ENCODE measurements at places on chromosomes 5 and 9. TPM values are rescaled to one million over a fixed set of nuclear protein-coding genes. Genes with fewer than 3 reads are reported as not detected.

- no peak for DNase-seq
Measured at GRCh38 chr9:136305804-136306203, 1.9 kb upstream of the CCDC187 start.

The BTNL8 gene
- total RNA-seq: 10.9 TPM

The GNA14 gene
- 10.4 TPM for total RNA-seq

The UNC13B gene
- total RNA-seq: 68.7 TPM

The ZDHHC11 gene
- total RNA-seq: 25.9 TPM

The MOB3B gene
- total RNA-seq: 20.1 TPM

DNA sequence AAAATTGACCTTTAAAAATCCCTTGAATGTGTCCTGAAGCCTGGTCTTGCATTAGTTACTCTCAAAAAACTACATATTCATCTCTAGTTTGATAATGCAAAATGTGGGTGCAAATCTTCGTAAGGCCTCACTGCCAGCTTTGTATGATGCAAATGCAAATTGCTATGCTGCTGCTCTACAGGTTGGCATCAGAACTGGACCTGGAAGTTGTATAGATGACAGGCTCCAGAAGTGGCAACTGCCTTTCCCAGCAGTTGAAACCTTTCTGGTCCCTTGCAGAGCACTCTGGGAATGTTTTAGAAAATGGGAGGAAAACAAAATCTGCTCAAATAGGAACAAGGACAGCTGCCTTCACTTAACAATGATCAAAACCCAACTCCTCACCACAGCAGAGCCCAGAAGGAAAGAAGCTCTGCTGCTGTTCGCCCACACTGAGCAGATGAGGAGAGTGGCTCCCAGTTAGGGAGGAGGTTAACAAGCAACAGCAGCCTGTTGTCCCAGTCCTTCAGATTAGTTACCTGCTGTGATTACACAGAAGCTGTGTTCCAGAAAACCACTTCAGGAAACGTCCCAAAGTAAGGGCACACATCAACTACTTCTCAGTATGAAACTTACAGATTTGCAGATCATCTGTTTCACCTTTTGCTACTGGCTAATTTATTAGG, 93.5 kb downstream of the PLPP1 start:
- DNase-seq: no peak

The GAPT gene
- total RNA-seq: 2.4 TPM

DNA sequence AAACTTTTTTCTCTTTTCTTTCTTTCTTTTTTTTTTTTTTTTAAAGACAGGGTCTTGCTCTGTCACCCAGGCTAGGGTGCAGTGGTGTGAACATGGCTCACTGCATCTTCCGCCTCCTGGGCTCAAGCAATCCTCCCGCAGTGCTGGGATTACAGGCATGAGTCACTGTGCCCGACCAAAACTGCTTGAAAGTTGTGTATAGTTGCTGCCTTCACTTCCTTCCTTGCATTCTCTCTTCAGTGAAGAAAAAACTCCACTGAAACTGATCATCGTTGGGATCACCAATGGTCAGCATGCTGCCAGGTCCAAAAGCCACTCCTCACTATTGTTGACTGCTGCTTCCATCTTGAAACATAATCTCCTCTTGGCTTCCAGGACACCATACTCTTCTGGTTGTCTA, 66.6 kb upstream of the CTNNA1 start:
- DNase-seq: no peak

The P4HA2 gene
- total RNA-seq: 18.7 TPM

The THBS4 gene
- total RNA-seq: 7.7 TPM

- peak; percentile 33 for DNase-seq
Measured at GRCh38 chr9:89277454-89277853, 33.5 kb upstream of the CKS2 start.

GRCh38 chr5:119554597-119554996, 74.8 kb upstream of the FAM170A start:
- no peak for DNase-seq

GRCh38 chr5:139403787-139404483, at the start of gene SPATA24:
SPATA24 (minus strand) TSS chr5:139404089; CDS start chr5:139404060, 29 bp downstream.
- peak; percentile 97 for DNase-seq

- DNase-seq: no peak
Measured at GRCh38 chr9:69250681-69251080, 74.3 kb upstream of the ENTREP1 start.

GRCh38 chr9:35229066-35229778, 67.4 kb downstream of the UNC13B start:
- DNase-seq: no peak

DNA sequence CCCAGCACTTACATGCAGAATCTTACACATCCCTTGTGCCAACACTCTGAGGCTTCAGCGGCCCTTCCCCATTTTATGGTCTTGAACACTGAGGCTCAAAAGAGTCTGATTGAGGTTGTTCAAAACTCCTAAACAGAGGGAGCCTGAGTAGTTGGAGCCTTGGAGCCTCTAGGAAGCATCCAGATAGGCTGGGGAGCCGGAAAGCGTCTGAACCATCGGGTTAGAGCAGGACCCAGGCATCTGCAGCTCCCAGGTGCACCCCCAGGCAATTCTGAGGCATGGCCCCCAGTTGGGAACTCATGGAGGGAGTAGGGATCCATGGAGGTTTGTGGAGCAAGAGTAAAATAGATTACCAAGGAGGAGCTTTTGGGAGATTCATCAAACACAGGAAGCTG, 3.8 kb downstream of the OLFML2A start:
- DNase-seq: no peak

DNA sequence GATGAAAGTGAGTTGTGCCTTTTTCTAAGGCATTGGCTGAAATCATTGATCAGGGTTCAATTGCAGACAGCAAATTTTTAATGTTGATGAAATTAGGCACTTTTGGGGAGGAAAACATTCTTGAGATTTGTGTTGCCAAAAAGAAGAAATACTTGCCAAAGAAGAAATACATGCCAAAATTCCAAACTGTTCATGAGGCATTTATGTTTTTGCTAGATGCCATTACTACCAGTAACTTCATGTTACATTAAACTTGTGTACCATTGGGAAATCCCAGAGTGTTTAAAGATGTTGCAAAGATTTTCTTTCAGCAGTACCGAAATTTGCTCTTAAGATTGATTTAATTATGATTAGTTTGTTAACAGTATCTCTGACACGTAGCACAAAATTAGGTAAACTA, 7.0 kb downstream of the XRCC4 start:
- no peak for DNase-seq

DNA sequence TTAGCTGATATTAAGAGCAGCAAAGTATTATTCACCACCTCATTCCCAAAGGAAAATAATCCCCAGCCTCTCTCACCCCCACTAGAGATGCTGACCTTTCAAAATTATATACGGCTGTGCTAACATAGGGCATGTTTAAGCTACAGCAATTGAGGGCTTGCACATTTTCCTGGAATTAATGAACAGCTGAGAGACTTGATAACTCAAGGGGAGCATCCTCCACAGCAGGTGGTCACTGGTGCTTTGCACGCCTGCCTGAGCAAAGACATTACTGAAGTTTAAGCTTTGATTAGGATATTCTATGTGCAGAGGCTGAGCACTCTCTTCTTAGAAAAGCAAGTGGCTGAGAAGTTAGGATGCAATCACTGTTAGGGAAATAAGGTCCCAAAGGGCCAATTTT, 230.9 kb downstream of the FAM114A2 start:
- DNase-seq: no peak

DNA sequence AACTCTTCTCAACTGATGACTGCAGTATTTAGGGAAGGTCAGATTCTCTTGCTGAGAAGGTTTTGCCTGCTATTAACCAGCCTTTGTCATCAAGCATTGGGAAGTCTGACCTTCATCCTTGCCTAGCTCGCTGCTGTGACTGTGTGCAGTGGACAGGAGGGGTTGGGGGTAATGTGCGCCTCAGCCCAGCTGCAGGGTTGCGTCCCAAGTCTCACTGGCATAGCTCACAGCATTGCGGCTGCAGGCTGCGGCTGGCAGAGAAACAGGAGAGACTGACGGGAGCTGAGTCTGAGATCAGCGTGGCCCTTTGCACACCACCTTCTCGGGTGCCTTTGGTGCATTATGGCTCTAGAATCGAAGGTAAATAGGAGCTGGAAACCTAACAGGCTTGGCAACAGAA, 55.9 kb upstream of the NCS1 start:
- DNase-seq: no peak

GRCh38 chr5:16585041-16585667, 31.6 kb downstream of the RETREG1 start:
- DNase-seq: no peak

DNA sequence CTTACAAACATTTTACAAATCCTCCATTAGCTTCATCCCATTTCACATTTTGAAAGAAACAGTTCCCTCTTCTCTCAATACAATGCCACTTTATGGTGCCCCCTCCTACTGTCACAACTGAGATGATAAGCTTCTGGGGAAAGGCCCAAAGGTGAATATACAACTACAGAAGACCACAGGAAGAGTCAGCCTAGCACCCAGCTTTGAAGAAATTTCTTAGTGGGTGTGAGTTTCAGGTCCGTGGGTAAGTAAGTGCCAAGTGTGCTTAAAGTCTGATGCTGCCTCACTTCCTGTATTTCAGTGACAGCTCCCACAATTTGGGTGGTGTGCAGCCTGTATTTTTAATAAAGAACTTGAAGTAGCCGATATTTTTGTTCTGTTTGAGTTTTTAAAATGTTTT, 68.1 kb downstream of the ARHGEF28 start:
- no peak for DNase-seq

The PCDHGB4 gene
- total RNA-seq: 1.2 TPM

GRCh38 chr9:87039809-87040392, 92.6 kb upstream of the GAS1 start:
- no peak for DNase-seq

GRCh38 chr9:134162212-134162775, 2.1 kb downstream of the RNU6ATAC start:
- DNase-seq: no peak

The PAPPA gene
- total RNA-seq: 0.87 TPM

- DNase-seq: peak; percentile 80
Measured at GRCh38 chr9:83061990-83062650, 822 bp downstream of the RASEF start.

DNA sequence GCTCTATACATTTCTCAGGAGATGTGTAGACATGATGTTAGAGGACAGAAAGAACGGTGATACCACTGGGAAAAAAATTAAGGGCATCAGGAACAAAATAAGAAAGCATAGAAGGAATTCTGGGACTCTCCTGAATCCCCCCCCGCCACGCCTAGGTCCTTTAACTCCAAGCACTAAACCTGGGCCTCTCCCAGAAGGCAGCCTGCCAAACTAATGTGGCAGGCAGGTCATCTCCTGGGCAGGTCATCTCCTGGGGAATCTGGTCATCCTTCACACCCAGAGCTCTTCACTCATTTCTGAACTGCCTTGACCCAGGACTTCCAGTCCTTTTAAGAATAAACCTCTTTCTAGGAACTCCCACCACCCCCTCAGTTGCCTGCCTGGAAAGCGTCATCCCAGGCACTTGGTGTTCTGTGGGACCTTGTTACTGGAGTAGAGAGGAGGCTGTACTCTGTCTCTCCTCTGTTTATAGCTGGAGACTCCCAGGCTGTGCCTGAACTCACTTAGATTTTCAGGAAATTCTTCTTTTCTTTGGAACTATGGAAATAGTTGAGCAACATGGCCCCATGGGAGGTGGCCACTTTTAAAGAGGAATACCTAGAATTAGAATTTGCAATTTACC, 24.1 kb downstream of the PSAT1 start:
- no peak for DNase-seq

GRCh38 chr5:170333161-170333910, 35.8 kb upstream of the LCP2 start:
- peak; percentile 33 for DNase-seq

The RUSC2 gene
- 3.8 TPM for total RNA-seq

The OGN gene
- 138 TPM for total RNA-seq

The SQSTM1 gene
- 693 TPM for total RNA-seq

GRCh38 chr5:151520294-151520693, 70.8 kb downstream of the FAT2 start:
- DNase-seq: no peak

- DNase-seq: no peak
Measured at GRCh38 chr9:3361116-3361515, 164.7 kb downstream of the RFX3 start.

The DEPDC1B gene
- 1.4 TPM for total RNA-seq

- DNase-seq: no peak
Measured at GRCh38 chr9:7823651-7824050, 24.1 kb upstream of the DMAC1 start.

The LTC4S gene
- 21.0 TPM for total RNA-seq

GRCh38 chr9:70615464-70616138, 201.1 kb upstream of the KLF9 start:
- DNase-seq: no peak

The MEIKIN gene
- not detected for total RNA-seq

GRCh38 chr5:6187501-6187900, 190.8 kb downstream of the MED10 start:
- no peak for DNase-seq

The MELK gene
- total RNA-seq: not detected

- DNase-seq: no peak
Measured at GRCh38 chr5:89445106-89445745, 562.2 kb upstream of the MEF2C start.

- no peak for DNase-seq
Measured at GRCh38 chr5:882253-883183, 10.1 kb downstream of the BRD9 start.

The HMGCS1 gene
- 35.2 TPM for total RNA-seq
